ENCODE measurements at places on chromosomes 1 and 21.

DNA sequence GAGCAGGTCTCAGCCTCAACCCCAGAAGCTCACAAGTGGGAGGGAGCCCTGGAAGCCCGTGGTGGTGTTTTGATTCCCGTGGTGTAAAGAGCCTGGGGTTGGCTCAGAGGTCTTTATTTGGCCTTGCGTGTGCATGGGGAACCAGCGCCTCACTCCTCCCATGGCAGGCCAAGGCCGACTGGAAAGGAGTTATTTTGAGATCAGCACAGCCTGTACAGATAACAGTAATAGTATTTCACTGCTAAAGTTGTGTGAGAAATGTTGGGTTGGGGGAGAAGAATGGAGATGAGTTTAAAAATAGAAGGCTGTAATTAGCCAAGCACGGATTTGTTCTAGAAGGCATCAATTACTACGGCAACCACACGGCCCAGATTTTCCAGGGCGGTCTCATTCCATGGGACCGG, 186.5 kb downstream of the DYRK1A start:
- H3K36me3 ChIP-seq, result no peaks in the 10 kb centered on the region
- peaks cover 5% of the 10 kb centered on the region for H3K4me1 ChIP-seq
- H3K27me3 ChIP-seq, result no peaks in the 10 kb centered on the region
- DNase-seq, result no peak
- no peak overlapping the region for H3K4me3 ChIP-seq

DNA sequence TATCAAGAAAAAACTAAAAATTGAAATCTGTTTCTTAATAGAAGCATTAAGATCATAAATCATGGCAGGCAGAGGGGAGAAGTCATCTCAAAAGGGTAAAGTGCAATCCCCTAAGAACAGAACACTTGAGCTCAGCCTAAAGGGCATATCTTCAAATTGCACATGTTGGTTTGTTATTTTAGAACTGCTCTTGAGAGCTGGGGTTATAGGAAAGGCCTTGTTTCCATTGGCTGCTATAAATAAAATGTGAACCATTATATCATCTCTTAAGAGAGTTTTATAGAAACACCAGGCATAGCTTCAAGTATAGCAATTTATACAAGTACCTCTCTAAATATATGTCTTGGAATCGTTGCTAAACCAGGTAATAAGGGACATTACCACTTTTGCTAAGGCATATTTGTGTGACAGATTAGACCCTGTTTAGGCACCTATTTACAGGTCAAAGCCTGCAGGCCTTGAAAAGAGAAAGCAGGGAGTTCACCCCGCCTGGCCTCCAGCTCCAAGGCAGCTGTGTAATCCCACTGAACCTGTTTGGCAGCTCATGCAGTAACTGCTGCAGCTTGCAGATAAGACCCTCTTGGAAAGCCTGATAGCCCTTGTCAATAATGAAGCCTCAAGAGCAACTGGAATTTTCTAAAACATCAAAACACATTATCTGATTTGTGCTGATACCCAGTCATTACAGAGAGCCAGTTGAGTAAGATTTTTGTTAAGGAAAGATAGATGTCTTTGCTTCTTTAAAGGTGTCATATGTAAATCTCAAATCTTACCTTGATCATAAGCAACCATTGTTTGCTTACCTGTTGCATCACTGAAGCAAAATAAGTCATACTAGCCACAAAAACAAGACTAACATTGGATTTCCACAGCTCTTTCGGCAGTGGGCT, 24.2 kb upstream of the SYDE2 start:
- no peaks in the 10 kb centered on the region for H3K27me3 ChIP-seq
- H3K4me1 ChIP-seq, result peaks cover 10% of the 10 kb centered on the region
- peak overlapping the region; percentile 60 for H3K27ac ChIP-seq

GRCh38 chr1:7912743-7913557, 27.7 kb downstream of the TNFRSF9 start:
- H3K4me1 ChIP-seq, result no peaks in the 10 kb centered on the region
- H3K36me3 ChIP-seq, result no peaks in the 10 kb centered on the region
- no peak overlapping the region for H3K4me3 ChIP-seq
- no peaks in the 10 kb centered on the region for H3K27me3 ChIP-seq
- H3K27ac ChIP-seq, result no peak overlapping the region
- no peak for DNase-seq

- no peak for DNase-seq
- H3K27ac ChIP-seq, result no peak overlapping the region
- no peaks in the 10 kb centered on the region for H3K27me3 ChIP-seq
Observed at GRCh38 chr1:56547473-56547872, 31.9 kb downstream of the PLPP3 start.

DNA sequence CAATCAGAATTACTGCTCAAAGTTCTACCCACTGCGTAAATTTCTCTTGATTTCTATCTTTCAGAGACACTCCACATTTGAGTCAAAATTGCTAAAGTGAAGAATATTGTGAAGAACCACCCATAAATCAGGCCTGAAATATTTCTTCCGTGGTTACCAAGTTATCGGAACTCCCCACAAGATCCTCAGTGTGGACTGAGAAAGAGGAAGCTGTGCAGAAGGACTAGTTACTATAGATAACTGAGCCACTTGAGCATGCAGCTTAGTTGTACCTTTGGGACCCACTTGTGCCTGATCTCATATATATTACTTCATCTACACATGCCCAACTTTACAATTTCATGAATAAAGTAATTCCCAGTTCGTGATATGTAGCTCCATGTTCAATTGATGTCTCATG, 18.4 kb downstream of the RWDD3 start:
- H3K27ac ChIP-seq, result no peak overlapping the region
- H3K27me3 ChIP-seq, result no peaks in the 10 kb centered on the region
- DNase-seq, result no peak
- no peaks in the 10 kb centered on the region for H3K4me1 ChIP-seq
- H3K4me3 ChIP-seq, result no peak overlapping the region

- H3K36me3 ChIP-seq, result no peaks in the 10 kb centered on the region
- peaks cover 31% of the 10 kb centered on the region for H3K4me1 ChIP-seq
- peak overlapping the region; percentile 42 for H3K27ac ChIP-seq
- H3K4me3 ChIP-seq, result no peak overlapping the region
- no peak for DNase-seq
Observed at GRCh38 chr1:225755671-225756319, 21.8 kb upstream of the SRP9 start.

- no peak overlapping the region for H3K4me3 ChIP-seq
- no peak overlapping the region for H3K27ac ChIP-seq
- H3K36me3 ChIP-seq, result no peaks in the 10 kb centered on the region
- no peaks in the 10 kb centered on the region for H3K27me3 ChIP-seq
- no peaks in the 10 kb centered on the region for H3K4me1 ChIP-seq
- no peak for DNase-seq
Observed at GRCh38 chr21:31289702-31290101, 54.4 kb downstream of the TIAM1 start.

GRCh38 chr1:86396498-86396890, 371 bp upstream of the ODF2L start:
- peak overlapping the region; percentile 91 for H3K4me3 ChIP-seq
- H3K27me3 ChIP-seq, result no peaks in the 10 kb centered on the region
- H3K4me1 ChIP-seq, result peaks cover 3% of the 10 kb centered on the region
- no peak for DNase-seq
- peak overlapping the region; percentile 86 for H3K27ac ChIP-seq
- no peaks in the 10 kb centered on the region for H3K36me3 ChIP-seq

GRCh38 chr1:111603979-111604378, 15.6 kb upstream of the RAP1A start:
- H3K27me3 ChIP-seq, result no peaks in the 10 kb centered on the region
- no peak overlapping the region for H3K27ac ChIP-seq
- DNase-seq, result no peak
- no peak overlapping the region for H3K4me3 ChIP-seq
- H3K36me3 ChIP-seq, result no peaks in the 10 kb centered on the region
- H3K4me1 ChIP-seq, result peaks cover 31% of the 10 kb centered on the region

- H3K27me3 ChIP-seq, result no peaks in the 10 kb centered on the region
- no peaks in the 10 kb centered on the region for H3K36me3 ChIP-seq
- no peaks in the 10 kb centered on the region for H3K4me1 ChIP-seq
- no peak overlapping the region for H3K27ac ChIP-seq
Observed at GRCh38 chr1:72431810-72432209, 149.5 kb upstream of the NEGR1 start.

DNA sequence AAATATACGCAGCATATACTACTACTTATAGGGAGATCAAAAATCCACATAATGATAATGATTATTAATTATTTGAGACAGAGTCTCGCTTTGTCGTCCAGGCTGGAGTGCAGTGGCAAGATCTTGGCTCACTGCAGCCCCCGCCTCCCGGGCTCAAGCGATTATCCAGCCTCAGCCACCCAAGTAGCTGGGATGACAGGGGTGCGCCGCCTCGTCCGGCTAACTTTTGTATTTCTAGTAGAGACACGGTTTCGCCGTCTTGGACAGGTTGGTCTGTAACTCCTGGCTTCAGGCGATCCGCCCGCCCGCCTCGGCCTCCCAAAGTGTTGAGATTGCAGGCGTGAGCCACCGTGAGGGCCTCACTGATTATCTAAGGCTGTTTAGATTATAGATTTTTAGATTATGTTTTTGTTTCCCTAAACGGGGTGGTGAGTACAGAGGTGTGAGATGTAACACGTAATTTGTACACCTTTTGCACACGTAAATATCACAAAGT, 548 bp upstream of the SLC25A33 start:
- H3K4me1 ChIP-seq, result peaks cover 31% of the 10 kb centered on the region
- DNase-seq, result no peak
- H3K27me3 ChIP-seq, result no peaks in the 10 kb centered on the region
- no peak overlapping the region for H3K4me3 ChIP-seq
- H3K36me3 ChIP-seq, result no peaks in the 10 kb centered on the region
- H3K27ac ChIP-seq, result peak overlapping the region; percentile 83

GRCh38 chr1:147850737-147851136, 51.9 kb upstream of the GJA8 start:
- no peaks in the 10 kb centered on the region for H3K4me1 ChIP-seq
- no peaks in the 10 kb centered on the region for H3K27me3 ChIP-seq
- no peak overlapping the region for H3K27ac ChIP-seq
- no peaks in the 10 kb centered on the region for H3K36me3 ChIP-seq

GRCh38 chr21:41362605-41363369, 960 bp downstream of the MX2 start:
- H3K4me1 ChIP-seq, result peaks cover 65% of the 10 kb centered on the region
- no peaks in the 10 kb centered on the region for H3K36me3 ChIP-seq
- no peaks in the 10 kb centered on the region for H3K27me3 ChIP-seq
- H3K27ac ChIP-seq, result peak overlapping the region; percentile 72

DNA sequence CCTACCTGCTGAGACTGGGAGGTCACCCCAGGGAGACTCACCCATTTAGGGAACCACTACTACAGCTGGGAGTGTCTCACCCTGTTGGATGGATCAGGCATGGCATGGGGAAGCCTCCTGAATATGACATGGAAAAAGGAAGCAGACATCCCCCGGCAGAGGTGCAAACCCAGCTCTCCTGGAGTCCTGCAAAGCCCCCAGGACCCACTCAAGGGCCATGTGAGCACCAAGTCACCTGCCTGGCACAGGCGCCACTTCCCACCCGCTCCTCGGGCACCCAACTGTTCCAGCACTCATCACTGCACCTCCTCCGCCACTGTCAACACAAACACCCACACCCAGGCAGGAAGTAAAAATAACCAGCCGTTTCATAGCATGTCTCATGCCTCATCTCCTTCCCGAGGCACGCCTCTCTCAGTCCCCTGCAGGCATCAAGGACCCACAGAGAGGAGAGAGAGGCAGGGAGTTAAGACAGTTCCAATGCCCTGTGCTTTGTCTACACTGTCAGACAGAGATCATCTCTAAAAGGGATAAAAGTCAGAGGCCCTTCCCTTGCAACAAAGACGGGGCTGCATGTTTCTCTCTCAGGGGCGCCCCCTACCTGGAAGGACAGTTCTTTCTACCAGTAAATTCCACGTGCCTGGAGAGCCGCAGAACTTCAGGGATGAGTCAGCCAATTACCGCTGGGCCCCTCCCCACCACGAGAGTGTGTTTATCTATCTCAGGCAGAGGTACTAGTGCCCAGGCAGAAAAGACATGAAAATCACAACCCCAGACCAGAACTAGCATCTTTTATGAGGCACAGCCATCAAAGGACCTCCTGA, 150.1 kb upstream of the SOD1 start:
- no peak overlapping the region for H3K27ac ChIP-seq
- no peaks in the 10 kb centered on the region for H3K27me3 ChIP-seq
- DNase-seq, result no peak
- H3K36me3 ChIP-seq, result no peaks in the 10 kb centered on the region

- H3K4me3 ChIP-seq, result no peak overlapping the region
- no peaks in the 10 kb centered on the region for H3K4me1 ChIP-seq
- H3K27ac ChIP-seq, result no peak overlapping the region
- H3K36me3 ChIP-seq, result no peaks in the 10 kb centered on the region
Observed at GRCh38 chr1:145804235-145805045, 19.5 kb downstream of the RNF115 start.

DNA sequence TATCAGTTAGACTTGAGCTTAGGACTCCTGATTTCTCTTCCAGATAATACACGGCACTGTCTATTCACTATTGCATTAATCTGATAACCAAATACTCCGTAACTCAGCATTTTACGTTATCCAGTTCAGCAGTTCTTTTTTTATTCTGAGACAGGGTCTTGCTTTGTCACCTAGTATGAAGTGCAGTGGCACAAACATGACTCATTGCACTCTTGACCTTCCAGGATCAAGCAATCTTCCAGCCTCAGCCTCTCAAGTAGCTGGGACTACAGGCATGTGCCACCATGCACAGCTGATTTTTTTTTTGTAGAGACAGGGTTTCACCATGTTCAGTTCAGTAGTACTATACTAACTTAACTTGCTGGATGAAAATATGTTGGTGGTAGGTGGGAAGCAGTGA, 156.4 kb downstream of the PATJ start:
- DNase-seq, result no peak
- no peak overlapping the region for H3K27ac ChIP-seq
- no peak overlapping the region for H3K4me3 ChIP-seq
- H3K4me1 ChIP-seq, result no peaks in the 10 kb centered on the region

DNA sequence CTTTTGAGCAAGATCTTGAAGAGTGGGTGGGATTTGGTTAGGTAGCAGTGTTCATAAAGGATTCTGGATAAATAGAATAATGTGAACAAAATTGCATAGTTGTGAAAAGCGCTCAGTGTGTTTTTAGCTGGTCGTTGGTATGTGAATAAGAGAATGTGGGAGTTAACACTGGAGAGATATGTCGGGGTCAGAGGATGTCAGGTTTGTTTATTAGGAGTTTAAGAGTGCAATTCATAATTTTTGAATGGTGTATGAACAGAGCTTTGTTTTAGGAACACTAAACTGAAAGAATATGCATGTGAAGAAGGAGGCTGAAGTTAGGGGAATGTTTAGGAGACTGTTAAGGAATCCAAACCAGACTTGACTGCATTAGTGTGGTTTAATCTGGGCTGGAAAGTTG, 9.4 kb downstream of the USP16 start:
- H3K4me1 ChIP-seq, result no peaks in the 10 kb centered on the region
- no peak overlapping the region for H3K4me3 ChIP-seq
- H3K36me3 ChIP-seq, result peaks cover 93% of the 10 kb centered on the region

DNA sequence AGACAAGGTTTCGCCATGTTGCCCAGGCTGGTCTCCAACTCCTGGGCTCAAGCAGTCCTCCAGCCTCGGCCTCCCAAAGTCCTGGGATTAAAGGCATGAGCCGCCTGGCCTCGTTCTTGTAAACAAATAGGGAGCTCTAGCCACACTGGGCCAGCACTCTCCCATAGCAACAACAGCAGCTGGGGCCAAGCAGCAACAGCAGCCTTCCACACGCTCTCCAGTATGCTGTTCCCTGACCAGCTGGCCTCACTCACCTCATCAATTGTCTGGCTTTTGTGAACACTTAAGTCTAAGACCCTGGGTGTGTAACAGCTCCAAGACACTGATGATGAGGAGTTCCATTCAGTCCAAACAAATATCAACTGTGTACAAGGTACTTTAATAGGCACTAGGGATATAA, 16.9 kb upstream of the GLIS1 start:
- DNase-seq, result no peak
- no peak overlapping the region for H3K27ac ChIP-seq
- no peak overlapping the region for H3K4me3 ChIP-seq
- no peaks in the 10 kb centered on the region for H3K36me3 ChIP-seq

All from left lung (tissue), 14 donors.